Stimulated activated CD4-positive, alpha-beta T cell treated with anti-CD3 and anti-CD28 coated beads, Interleukin-15, amount 100 ng/mL, for 24 hours (primary cell): ENCODE measurements at places on chromosomes 16 and 17.
A peak's percentile ranks its signal among the peaks of the same experiment; 100 is the strongest.

DNA sequence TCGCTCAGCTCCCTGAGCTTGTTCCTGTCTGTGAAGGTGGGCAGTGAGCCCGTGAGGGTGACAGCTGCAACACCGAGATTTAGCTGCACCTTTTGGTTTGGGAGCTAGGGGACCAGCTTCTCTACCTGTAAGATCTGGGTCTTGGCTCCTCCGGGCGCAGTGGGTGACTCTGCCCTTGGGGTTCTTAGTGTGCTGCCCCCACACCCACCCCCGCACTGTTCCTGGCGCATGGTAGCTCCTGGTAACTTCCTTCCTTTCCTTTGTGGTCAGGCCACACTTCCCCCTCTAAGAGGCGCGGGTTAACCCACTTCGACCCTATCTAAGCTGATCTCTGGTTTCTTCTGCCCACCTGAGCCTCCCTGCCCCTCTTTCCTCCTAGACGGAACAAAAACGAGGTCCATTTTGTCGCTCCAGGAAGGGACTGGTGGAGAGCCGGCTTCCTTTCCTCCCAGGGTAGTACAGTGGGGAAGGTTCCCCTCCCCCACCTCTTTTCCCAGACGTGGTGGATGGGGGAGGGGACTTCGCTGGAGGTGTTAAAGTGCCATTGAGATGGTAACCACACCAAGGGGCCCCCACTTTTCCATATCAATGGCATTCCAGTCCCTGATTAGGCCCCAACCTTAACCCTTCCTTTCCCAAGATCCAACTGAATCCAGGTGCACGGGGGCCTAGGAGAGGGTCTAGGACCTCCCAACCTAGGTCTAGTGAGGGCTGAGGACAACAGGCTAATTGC, 4.6 kb upstream of the CLDN9 start:
- DNase-seq, result no peak

- no peak for DNase-seq
Measured at GRCh38 chr16:79168321-79168720, 432.2 kb downstream of the MAF start.

- no peak for DNase-seq
Measured at GRCh38 chr16:17747081-17747756, 276.5 kb upstream of the XYLT1 start.

- no peak for DNase-seq
Measured at GRCh38 chr16:77462894-77463293, 28.1 kb upstream of the ADAMTS18 start.

- DNase-seq, result no peak
Measured at GRCh38 chr16:56371660-56371937, 53.7 kb downstream of the AMFR start.

DNA sequence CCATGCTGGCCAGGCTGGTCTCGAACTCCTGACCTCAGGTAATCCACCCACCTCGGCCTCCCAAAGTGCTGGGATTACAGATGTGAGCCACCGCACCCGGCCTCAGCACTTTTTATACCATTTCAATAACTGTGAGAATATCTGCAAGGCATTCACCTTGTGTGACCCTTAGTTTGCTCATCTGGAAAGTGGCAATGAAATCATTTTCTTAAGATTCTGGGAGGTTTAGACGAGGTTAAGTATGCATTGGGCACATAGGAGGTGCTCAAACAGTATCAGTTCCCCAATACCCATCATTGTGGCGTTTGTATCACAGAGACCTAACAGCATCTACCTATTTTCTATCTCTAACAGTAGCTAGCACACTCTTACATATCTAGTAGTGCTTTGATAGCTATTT, 481.9 kb upstream of the ERCC4 start:
- DNase-seq, result no peak

- no peak for DNase-seq
Measured at GRCh38 chr17:79609049-79609589, 1.7 kb downstream of the RBFOX3 start.

DNA sequence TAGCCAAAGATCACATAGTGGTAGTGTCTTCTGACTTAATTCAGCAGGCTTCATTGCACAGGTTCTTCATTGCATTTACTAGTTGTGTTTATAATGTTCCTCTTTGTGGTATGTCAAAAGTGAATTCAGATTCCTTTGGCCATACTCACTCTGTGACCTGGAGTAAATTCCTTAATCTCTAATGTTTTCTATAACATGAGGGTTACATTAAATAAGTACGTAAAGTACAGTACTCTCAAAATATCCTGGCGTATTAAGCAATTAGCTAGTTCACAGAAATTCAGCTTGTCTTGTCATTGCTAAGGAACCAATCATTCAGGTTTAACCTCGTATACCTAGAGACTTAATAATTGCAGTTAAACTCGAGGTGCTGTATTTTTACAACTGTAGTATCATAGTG, 4.2 kb downstream of the RPS6KB1 start:
- DNase-seq, result no peak

DNA sequence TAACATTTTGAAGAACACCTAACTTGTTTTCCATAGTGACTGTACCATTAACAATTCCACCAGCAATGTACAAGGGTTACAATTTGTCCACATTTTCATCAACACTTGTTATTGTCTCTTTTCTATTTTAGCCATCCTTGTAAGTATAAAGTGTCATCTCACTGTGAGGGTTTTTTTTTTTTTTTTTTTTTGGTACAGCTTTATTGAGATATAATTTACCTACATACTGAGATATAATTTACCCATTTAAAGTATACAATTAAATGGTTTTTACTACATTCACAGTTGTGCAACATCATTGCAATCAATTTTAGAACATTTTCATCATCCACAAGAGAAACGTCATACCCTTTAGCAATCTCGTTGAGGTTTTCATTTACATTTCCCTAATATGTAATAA, 17.9 kb upstream of the TMIGD1 start:
- no peak for DNase-seq

- DNase-seq, result no peak
Measured at GRCh38 chr17:15915961-15916360, 29.0 kb upstream of the ADORA2B start.

DNA sequence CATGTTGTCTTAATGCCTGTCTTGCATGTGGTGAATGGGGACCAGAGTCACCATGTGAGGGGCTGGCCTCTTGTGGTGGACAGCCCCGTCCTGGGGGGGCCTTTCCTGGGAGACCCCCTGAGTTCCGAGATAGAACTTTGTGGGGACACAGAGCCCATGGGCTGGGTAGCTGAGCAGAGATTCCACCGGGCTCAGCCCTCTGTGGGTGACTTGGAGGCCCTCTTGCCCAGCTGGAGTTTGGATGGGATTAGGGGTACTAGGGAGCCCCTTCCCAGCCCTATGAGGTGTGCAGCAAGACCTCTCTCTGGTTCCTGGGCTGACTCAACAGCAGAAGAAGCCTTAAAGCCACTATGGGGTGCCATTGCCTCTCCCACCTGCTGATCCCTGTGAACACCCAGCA, 38.1 kb downstream of the MRC2 start:
- DNase-seq, result no peak

DNA sequence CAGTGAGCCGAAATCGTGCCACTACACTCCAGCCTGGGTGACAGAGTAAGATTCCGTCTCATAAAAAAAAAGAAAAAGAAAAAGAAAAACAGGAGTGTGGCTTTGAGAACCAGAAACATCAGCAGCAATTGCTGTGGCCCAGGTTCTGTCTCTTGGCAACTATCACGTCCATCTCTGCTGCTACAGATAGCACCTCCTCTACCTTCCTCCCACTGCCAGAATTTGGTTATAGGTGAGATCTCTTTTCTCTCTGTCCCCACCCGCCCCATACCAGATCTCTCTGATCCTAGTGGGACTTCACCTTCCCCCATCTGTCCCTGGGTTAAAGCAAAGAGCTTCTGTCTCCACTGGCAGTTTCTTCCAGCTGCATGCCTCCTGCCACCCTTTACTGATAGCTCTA, 3.1 kb downstream of the TLCD2 start:
- DNase-seq, result no peak

- peak; percentile 45 for DNase-seq
Measured at GRCh38 chr16:11670171-11671131, 2.2 kb downstream of the SNN start.

DNA sequence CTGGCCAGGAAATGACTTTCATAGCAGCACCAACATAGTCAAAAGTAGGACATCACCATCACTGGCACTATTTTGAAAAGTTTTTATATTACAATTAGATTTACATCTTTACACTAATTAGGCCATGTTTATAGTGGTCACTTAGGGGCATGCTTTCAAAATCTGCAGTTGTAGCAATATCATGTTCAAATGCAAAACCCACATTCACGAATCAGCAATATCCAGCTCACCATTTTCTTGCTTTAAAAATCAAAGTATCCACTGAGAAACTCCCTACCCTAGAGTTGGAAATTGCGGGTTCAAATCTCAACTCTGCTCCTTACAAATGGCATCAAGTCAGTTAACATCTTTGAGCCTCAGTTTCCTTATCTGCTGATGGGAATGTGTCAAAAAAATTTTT, 237.4 kb downstream of the ZFHX3 start:
- DNase-seq, result no peak

GRCh38 chr17:76569607-76570279, 15.9 kb downstream of the ST6GALNAC2 start:
- DNase-seq, result no peak

GRCh38 chr17:73646409-73647300, 2.4 kb upstream of the SDK2 start:
- DNase-seq, result peak; percentile 21

DNA sequence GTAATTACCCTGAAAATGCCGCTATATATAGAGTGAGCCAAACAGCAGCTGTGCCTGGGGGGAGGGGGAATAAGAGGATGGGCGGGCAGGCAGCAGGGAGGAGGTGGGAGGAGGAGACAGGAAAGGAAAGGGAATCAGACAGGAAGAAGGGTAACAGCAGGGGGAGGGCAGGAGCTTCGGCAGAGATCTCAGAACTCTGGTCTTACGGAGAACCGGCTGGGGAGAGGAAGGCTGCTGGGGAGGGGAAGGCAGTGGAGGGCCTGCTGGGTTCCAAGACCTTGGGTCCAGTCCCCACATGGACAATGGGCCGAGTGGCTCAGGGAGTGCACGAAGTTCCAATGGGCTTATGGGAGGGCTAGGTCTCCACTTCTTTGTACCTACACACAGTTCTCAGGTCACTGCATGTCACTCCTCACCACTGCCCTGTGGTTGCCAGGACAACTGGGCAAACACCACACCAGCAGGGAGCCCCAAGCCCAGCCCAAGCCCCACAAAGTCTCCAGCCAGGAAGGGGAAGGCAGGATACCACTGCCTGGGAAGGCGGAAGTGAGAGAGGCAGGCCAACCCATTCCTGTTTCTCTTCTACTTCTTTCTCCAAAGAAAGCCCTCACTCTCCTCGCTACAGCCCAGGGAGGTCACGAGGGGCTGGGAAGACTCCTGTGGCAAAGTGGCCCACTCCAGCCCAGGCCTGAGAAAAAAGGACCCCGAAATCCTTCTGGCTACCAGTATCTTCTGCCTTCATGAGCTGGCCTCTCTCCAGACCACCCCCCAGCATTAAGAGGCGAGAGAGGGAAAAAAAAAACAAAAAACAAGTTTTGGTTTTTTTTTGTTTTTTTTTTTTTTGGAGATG, 25.3 kb downstream of the G6PC3 start:
- DNase-seq, result no peak

DNA sequence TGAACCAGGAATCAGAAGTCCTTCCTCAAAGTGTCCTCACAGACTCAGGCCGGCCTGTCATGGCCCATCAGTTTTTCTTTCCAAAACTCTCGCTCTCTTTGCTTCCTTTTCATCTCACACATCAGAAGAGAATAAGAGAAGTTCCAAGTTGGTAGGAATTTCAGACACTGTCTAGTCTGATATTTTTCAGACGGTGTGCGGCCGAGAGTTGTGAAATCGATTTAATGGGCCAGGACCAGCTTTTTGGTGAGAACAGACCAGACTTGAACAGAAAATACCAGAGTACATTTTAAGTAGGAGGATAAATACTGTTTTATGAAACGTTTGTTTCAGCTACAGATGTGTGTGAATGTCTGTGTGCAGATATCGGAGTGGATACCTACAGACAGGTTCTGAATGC, 24.8 kb upstream of the RCVRN start:
- no peak for DNase-seq

DNA sequence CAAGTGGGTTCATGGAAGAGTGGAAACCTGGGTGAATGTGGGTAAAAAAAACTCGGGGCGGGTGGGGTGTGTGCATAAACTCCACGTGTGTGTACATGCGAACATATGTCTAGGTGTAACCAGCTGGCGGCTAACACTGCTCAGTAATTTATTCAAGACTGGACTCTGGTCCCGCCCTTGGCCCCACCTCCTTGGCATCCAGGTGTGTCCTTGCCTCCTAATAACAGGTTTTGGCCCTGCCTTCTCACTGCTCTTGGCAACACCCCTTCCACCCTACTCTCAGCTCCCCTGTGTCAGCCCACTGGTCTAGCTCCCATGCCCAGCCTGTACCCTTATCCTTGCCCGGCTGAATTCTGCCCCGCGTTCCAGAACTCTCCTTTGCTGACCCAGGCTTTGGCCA, 8.3 kb downstream of the FLII start:
- DNase-seq, result no peak

DNA sequence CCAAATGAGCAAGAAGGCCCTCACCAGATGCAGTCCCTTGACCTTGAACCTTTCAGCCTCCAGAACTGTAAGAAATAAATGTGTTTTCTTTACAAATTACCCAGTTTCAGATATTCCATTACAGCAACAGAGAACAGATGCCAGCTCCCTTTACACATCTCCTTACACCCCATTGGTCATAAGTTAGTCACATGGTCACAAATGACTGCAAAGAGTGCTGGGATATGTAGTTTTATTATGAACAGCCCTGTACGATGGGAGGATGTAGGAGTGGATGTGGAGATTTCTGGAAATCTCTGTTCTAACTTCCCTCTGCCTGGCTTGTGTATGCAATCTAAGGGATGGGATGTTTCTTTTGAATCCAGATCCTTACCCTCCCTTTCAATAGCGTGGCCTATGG, 13.3 kb upstream of the RPL38 start:
- DNase-seq, result no peak

DNA sequence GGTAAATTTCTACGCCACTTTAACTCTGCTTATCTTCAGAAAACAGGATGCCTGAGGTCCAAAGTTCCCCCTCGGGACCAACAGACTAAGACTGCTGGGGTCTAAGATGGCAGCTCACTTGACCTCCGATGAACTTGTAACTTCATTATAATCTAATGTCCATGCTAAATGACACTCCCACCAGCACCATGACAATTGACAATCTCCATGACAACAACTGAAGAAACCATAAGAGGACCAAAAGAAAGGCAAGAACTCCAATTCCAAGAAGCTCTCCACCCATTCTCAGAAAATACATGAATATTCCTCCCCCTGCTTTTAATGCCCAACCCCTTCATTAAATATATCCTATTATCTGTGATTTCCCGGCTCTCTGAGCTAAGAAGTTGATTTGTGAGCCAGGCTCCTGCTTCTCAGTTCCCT, 7.5 kb downstream of the CCL4 start:
- DNase-seq, result no peak

DNA sequence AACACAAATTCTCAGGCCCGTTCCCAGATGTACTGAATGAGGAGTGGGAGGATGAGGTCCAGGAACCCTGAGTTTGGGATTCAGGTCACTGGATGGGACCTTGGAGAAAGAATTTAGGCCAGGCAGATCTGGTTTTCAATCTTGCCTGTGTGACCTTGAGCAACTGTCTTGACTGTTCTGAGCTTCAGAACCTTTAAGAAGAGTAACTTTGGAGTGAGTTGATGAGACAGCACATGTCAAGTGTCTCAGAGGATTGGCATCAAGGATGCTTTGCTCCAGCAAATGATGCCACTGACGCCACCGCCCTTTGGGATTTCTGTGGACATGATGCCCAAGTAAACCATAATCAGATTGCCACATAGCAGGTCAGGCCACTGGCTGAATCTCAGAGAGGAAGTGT, 56.2 kb upstream of the DNAJA2 start:
- no peak for DNase-seq

- no peak for DNase-seq
Measured at GRCh38 chr17:63249256-63250004, 196.7 kb downstream of the CYB561 start.

GRCh38 chr16:58435779-58436178, 43.5 kb downstream of the GINS3 start:
- DNase-seq, result no peak
